ENCODE measurements at places on chromosomes 5 and 9.

GRCh38 chr9:4297151-4297785, 2.6 kb downstream of the GLIS3 start:
- peak; percentile 40 for DNase-seq

- DNase-seq, result no peak
Measured at GRCh38 chr9:89903141-89903475, 298.3 kb downstream of the GADD45G start.

- no peak for DNase-seq
Measured at GRCh38 chr9:125119643-125120286, 23.6 kb downstream of the SCAI start.

DNA sequence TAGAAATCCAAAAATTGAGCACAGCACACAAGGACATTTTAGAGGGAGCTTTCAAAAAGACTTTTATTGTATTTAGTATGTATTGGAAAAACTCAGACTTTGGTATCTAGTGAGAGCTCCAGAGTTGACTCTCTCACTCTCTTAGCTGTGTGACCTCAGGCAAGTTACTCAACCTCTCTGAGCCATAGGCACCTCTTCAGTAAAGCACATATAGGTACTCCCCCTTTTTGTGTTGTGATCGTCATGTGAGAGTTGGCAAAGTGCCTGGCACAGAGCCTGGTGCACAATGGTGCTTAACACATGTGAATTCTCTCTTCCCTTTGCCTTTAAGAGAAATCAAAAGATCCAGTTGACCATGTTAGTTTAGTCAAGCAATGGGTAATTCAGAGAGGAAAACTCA, 186.2 kb downstream of the TMEM38B start:
- no peak for DNase-seq

GRCh38 chr9:5843794-5844471, 11.0 kb upstream of the ERMP1 start:
- DNase-seq, result no peak

GRCh38 chr9:81427870-81428269, 261.5 kb downstream of the TLE1 start:
- DNase-seq, result no peak

DNA sequence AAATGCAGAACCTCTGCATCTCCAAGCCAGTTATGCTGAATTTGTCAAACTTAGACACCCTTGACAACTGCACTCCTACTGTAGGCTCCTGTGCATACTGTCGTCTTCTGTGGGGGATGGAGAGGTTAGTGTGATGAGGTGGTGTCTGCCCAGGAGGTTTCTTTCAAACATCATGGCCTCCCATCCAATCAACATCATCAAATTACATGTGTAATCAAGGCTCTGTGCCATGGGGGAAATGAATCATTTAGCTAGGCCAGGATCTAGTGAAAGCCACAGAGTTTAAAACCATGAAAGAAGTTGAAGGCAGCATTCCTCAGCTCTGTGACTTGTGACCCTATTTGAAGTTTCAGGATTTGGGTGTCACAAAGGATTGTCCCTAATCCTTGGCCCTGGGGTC, 240.6 kb downstream of the MARCHF11 start:
- no peak for DNase-seq

DNA sequence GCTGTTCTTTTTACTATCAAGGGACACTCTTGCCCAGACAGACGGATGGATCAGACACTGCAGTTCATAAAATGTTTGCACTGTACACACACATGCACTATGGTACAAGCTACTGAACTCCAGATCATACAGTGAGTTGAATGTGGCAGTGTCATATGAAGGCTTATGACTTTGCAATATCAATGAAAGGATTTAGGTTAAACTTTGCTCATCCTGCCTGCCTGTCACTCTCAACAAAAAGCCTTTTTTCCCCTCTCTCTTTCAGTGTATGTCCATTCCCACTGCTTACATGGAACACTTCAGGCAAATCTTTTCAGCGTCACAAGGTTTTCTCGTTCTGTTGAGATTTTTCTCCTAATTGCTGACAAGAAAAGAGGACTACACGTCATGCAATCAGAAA, 97.4 kb downstream of the BNC2 start:
- DNase-seq, result no peak

GRCh38 chr9:37902131-37902530, 1.8 kb downstream of the SLC25A51 start:
- DNase-seq, result no peak

DNA sequence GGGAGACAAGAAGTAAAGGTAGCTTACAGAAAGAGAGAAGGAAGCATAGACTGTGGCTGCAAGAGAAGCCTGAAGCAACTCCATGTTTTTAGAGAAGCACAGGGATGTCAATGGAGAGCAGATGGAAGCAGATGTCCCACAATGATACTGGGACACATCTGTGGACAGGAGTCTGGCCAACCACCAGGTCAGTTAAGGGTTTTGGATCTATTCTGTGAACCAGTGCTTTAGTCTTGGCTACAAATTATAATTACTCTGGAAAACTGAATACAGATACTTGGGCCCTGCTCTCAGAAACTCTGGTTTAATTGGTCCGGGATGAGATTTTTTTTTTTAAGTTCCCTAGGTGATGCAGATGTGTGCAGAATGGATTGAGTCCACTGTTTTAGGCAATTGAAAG, 592.8 kb downstream of the CSNK1G3 start:
- no peak for DNase-seq

GRCh38 chr9:70400107-70400892, 14.2 kb downstream of the KLF9 start:
- no peak for DNase-seq

DNA sequence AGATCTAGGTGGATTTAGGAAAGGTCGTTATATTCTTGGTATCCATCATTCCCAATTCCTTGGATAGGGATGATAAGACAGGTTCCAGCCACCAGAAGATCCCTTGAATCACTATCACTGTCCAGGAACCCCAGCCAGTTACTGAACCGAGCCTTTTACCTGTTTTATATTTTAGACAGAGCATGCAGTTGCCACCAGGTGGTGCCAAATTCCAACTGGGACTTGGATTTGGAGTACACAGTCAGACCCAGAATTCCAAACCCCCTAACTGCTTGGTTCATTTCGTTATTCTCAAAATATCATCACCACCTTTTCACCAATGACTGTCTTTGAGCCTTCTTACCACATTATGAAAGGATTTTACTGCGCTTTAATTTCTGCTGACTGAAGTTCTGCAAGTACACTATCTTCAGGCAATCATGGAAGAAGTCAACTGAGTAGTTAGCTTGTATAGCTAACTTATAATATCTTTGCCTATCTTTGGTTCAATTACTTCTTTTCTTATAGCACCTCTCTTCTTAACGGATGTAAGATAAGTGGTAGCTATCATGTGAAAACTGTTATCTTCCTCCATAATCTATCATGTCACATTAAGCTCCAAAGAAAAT, 191.8 kb downstream of the PRR16 start:
- DNase-seq, result no peak

DNA sequence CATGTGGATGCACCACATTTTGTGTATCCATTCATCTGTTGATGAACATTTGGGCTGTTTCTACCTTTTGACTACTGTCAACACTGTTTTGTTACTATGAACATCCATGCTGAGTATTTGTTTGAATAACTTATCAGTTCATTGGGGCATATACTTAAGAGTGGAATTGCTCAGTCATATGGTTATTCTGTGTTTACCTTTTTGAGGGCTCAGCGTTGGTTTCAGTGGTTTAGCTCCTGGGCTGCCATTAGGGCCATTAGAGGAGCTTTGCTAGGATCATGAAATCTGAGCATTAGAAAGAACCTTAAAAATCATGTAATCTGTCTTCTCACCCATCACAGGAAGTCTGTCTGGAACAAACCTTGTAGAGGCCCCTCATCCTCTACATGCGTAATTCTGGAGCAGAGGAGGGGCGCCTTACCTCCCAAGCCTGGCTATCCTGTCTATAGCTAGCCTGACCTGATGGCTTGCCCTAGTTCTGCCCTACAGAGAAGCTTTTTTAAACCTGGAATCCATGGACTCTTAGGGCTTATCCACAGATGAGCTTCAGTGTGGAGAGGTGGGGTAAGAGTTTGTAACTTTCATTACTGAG, 92.9 kb downstream of the PDZD2 start:
- no peak for DNase-seq

- peak; percentile 54 for DNase-seq
Measured at GRCh38 chr9:109903515-109904138, 123.6 kb downstream of the PALM2AKAP2 start.

DNA sequence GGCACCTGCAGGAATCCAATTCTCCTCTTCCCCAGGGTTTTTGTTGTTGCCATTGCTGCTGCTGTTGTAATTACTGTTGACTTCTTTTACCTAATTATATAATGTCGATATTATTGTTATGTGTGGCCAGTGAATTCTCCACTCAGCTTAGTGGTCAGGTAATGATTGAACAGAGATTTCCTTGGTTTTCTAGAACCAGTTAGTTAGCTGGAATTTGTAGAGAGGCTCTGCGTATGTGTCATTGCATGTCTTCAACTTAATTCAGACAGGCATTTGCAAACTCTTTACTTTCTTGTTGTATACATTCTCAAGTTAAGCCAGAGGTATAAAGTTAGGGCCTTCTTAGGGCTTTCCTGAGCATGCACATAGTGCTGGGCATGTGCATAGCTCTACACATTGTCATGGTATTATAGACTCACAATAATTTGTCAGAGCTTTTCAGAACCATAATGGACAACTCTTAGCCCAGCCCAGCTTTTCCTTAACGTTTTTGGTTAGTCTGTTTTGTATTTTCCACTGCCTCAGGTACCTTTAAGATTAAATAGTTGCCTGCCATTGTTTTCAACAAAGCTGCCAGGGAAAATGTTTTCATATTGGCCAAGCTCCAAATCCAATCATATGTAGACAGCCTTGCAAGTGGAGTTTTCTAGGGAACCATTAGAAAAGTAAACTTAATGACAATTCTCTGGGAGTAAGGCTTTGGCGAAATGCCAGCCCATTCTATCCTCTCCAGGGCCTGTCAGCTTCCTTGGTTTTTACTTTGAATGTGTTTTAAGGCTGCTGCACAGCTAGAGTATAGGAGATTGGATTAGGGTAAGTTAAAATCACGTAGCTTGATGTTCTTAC, 68.1 kb downstream of the UBE2R2 start:
- DNase-seq, result no peak

DNA sequence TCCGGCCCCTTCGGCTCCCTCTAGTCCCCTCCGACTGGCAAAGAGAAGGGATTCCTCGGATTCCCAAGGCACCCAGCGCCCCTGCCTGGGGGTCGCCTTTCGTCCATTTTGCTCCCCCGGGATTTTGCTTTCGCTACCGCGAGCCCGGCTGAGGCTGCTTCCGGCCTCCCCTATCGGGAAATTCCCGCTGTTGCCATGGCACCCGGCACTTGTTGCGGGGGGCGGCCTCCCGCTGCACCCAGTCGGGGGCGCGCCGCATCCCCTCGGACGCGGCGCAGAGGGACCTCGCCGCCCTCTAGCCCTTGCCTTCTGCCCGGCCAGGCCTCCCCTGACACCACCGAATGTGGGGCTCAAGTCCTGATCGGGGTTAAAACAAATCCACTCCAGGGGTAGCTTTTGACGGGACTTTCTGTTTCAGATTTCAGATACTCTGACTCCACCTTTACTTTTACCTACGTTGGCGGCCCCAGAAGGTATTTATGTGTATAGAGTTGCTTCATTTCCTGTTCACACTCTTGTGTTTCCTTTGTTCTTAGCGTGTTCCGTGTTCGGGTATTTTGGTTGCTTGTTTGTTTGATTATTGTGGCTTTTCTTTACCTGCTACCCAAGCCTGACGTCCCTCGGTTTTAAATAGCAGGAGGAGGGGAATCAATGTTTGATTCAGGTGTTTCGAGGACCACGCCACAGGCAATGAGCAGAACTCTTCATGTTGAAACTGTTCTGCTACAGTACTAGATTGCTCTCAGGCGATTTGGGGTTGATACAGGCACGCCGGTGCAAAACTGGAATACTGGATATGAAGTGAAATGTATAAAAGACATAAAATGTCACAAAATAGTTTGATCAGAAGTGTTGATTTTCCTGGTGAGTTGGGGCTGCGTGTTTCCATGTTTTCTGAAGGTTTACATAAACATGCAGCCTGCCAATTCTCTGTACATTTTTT, 1.5 kb downstream of the PARP8 start:
- peak; percentile 88 for DNase-seq

- peak; percentile 61 for DNase-seq
Measured at GRCh38 chr5:43191740-43192557, at the start of gene NIM1K. Gene NIM1K, plus strand, starts transcription at chr5:43192225. Its CDS starts 53,551 bp downstream, at chr5:43245776.

GRCh38 chr5:164139423-164139822, 634.0 kb downstream of the MAT2B start:
- no peak for DNase-seq

- no peak for DNase-seq
Measured at GRCh38 chr5:111337133-111337532, 112.9 kb downstream of the CAMK4 start.

GRCh38 chr5:143267186-143267585, 136.3 kb downstream of the NR3C1 start:
- DNase-seq, result no peak

DNA sequence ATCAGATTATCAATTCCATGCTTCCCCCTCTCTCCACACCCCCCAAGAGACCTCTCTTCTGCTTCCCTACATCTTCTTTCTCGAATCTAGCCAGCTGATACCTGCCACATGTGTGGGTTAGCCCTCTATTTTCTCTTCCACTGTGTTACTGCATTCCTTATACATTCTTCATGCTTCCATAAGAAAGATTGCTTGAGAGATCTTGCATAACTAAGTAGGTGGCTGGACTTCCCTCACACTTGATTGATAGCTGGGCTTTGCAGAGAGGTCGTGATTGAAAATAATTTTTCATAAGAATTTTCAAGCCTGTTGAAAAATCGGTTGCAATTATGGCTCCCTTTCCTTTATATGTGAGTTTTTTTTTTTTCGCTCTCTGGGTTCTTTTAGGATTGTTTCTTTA, 33.0 kb upstream of the PANK3 start:
- no peak for DNase-seq

DNA sequence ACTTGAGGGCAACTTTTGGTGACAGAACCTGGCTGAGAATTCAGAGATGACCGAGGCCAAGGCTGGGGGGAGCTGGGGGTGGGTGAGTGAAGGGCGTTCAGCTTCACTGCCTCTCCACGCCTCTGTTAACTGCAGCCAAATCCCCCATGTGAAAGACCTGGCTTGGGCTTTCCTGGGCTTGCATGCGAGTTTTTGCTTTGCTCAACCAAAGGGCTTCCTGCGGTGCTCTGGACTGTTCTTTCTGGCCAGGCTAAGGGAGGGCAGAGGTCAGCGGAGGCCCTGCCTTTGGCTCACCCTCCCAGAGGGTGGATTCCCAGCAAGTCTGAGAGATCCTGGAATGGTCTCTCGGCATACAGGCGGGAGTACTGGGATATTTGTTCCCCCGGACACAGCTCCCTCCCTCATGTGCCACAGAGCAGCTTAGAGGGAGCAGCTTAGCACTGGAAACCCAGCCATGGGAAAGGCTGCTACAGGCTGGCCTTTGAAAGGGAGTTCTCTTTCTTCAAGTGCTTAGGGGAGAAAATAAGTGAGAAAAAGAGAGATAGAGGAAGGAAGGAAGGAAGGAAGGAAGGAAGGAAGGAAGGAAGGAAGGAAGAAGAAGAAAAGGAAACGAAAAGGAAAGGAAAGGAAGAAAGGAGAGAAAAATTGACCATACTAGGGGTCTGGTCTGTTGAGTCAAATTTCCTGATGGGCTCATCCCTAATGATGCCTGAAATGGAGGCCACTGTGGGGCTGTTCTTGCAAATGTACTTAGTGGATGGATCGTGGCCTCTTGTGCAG, 158.8 kb downstream of the FGF18 start:
- DNase-seq, result no peak

DNA sequence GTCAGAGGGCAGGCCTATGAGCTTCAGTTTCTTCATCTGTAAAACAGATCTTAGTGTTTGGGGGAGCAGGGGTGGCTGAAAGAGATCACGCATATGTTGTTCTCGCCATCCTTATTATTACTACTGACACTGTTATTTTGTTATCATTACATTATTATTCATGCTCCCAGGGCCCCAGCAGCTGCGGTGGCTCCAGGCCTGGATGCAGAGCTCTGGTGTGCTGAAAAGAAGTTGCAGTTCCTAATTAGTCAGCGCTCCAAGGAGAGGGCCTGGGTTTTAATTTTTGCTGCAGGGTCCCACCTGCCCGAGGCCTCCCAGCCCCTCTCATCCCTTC, 19.5 kb downstream of the CXXC5 start:
- no peak for DNase-seq

Measured in stimulated activated naive CD8-positive, alpha-beta T cell treated with anti-CD3 and anti-CD28 coated beads, Interleukin-15, amount 100 ng/mL, for 72 hours (primary cell).